Stimulated activated CD8-positive, alpha-beta memory T cell treated with anti-CD3 and anti-CD28 coated beads, Interleukin-4, amount 100 ng/mL, for 1 hour (primary cell): ENCODE measurements at places on chromosomes 11 and 22.

GRCh38 chr22:20926243-20926642, 9.0 kb downstream of the CRKL start:
- no peak for DNase-seq

DNA sequence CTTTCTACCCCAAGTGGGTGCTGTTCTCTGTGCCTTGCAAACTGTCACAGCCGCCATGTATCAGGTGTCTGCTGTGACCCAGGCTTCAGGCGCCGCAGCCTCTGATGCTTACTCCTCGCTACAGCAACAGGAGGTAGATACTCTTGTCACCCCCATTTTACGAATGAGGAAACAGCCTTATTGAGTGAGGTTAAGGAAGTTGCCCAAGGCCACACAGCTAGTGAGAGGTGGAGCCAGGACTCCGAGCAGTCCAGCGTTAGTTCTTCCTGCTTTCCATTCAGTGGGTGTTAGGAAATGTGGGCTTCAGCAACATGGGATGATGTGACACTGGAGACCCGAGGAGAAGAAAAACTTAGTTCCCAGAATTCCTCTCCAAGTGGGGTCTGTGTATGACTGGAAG, 14.3 kb downstream of the RNF215 start:
- DNase-seq, result no peak

GRCh38 chr11:69654660-69655478, 13.9 kb downstream of the CCND1 start:
- no peak for DNase-seq

GRCh38 chr11:122313581-122313980, 197.6 kb upstream of the BLID start:
- no peak for DNase-seq

GRCh38 chr11:77471558-77472193, 2.2 kb downstream of the PAK1 start:
- no peak for DNase-seq

DNA sequence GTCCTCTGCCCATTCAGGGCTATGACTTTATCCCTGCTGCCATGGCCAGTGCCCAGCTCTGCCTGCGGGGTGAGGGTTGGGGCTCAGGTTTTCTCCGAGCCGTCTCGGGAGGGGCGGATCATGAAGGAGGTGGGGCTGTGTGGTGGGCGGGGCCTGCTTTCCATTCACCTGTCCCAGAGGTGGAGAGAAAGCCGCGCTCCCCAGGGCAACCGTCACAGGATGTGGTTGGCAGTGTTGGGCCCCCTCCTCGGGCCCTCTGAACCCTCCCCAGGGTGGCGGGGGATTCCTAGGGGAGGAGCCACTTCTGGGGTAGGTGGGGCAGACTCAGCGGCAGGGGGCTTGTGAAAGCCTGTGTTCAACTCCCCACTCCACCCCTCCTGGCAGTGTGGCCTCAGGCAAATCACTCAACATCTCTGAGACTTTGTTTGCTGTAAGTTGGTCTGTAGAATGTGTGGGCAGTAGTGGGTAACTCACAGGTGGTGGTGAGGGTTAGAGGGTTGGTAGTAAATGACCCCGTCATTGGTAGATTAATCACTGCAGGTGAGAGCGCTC, 50.3 kb downstream of the CD6 start:
- peak; percentile 76 for DNase-seq

DNA sequence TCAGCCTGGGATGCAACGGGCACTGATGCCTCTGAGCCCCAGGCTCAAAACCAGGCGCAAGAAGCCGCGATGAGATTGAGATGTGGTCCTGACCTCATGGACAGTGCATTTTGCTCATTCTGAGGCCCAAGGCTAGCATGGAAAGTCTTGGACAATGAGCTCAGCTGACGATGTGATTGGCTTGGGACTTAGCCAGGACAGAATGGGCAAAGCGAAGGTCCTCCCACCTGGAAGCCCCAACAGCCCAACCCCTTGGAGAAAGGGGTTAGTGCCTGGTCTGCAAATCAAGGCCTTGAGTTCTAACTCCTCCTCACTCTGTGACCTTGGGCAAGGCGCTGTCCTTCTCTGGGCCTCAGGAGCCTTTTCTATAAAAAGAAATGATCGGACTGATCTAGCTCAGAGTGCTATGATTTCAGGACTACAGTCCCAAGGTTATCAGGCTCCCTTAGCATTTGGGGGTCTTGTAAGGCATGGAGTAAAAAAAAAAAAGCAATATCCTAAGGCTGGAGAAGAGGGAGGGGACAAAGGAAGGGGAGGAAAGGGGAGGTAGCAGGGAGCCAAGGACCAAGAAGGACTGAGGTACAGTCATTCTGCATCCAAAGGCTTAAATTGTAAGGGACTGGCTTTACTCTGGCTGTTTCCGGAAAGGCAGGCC, 2.7 kb downstream of the SLC43A3 start:
- DNase-seq, result no peak

DNA sequence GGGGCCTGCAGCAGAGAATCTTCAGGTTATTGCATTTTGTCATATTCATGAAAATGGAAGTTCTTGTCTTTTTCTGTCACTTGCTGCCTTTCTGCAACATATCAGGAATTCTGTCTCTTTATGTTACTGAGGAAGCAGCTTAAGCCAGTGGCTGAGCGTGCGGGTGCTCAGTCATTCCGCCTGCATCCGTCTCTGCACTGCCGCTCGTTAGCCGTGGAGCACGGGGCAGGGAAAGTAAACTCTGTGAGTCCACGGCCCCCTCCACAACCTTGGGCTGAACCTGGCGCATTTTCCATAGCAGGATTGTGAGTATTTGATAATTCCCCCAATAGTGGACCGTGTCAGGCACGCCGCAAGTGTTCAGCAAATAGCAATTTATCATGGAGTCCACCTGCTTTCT, 1007.7 kb downstream of the BRD1 start:
- DNase-seq, result no peak

DNA sequence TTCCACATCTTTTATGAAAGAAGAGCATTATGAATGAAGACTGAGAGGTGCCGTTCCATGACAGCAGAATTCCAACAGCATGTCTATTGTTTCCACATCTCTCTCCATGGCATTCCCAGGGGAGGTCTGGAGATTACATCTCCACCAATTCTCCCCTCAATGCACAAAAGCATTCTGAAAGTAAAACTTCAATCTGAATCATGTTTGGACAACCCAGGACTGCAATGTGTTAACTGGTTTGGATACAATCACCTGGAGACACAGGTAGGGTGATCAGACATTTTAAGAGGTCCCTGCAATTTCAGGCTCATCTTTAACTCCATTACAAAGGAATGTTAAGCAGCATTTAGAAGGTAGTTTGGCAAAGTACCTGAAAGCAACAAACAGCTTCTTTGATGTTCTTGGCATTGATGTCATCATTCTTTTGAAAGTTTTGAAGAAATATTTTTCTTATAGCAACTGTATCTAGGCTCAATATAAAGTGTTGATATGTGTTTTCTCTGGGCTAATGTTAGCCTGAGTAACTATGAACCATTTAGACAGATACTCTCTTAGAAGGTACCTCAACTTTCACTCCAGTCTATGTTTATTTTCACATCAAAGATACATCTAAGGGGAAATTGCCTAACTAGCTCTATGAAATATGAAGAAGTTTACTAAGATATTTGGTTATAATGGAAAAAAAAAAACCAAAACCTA, 181.4 kb upstream of the MTMR2 start:
- DNase-seq, result no peak

GRCh38 chr22:37500745-37501609, 14.8 kb upstream of the MFNG start:
- DNase-seq, result no peak

DNA sequence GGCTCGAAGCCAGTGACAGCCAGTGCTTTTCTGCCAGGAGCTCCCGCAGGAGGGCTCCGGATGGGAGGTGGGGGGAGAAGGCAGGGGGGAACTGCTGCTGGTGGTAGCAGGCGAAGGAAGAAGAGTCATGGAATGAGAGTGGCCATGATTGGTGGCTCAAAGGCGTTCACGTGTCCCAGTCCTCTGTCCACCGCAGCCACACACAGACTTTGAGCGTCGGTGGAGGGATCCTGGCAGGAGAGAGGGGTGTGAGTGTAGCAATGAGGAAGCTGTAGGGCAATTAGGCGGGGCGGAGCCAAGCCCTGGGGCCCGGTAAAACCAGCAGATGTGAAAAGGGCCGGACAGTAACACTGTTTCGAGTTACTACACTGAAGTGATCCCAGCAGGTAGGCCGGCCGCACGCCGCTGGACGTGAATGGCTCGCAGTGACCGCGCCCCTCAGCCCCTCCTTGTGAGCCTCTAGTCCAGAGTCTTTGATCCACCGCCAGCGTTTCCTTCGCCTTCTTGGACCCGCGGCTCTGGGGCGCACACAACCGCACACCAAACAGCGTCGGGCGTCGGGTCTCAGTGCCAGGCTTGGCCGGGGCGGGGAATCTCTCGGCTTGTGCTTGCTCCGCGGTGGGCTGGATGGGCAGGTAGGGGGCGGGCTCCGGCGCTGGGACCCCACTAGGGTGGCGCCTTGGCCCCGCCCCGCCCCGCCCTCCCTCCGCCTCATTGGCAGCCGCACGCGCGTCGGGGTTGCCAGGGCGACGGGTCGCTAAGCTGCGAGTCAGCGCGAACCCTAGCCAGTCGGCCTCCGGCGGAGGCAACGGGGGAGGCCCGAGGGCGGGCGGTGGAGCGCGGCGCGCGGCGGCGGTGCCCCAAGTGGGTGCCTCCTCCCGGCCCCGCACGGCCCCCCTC, at the start of gene LRRC10B:
TSS of gene LRRC10B (plus strand) at position 788 of the 900 bp plus-strand sequence. CDS start 250 bp downstream, outside the sequence.
- DNase-seq, result no peak

- no peak for DNase-seq
Measured at GRCh38 chr22:39177791-39178190, 25.3 kb upstream of the CBX7 start.

- no peak for DNase-seq
Measured at GRCh38 chr11:112167145-112167544, at the start of gene TEX12. Gene TEX12, plus strand, starts transcription at chr11:112167372. Its CDS starts 1,897 bp downstream, at chr11:112169269.

DNA sequence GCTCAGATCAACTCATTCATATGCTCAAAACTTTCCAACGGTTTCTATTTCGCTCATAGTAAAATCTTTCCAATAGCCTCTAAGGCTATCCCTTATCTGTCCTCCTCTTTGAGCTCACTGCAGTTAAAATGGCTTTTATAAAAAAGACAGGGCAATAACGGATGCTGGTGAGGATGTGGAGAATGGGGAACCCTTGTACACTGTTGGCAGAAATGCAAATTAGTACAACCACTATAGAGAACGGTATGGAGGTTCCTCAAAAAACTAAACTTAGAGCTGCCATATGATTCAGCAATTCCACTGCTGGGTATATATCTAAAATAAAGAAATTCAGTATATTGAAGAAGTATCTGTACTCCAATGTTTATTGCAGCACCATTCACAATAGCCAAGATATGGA, 345.6 kb downstream of the DLG2 start:
- no peak for DNase-seq

GRCh38 chr22:47195484-47196165, 433.2 kb downstream of the TBC1D22A start:
- DNase-seq, result no peak

DNA sequence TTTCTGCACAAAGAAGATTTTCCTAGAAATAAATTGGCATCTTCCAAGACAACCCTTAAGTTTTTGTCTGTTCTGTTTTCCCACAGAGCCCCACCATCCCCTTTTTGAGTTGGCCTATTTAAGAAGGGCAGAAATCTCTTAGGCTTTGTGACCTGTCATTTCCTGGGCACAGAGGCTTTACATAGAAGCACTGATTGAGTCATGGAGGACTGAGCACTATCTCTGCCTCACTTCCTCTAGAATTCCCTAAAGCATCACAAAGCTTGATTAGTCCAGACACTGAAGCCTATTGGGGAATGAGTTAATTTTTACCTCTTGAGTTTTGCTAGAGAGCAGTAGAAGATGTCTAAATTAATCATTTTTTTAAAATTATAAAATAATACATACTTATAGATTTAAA, 25.4 kb downstream of the TRIM44 start:
- DNase-seq, result no peak

DNA sequence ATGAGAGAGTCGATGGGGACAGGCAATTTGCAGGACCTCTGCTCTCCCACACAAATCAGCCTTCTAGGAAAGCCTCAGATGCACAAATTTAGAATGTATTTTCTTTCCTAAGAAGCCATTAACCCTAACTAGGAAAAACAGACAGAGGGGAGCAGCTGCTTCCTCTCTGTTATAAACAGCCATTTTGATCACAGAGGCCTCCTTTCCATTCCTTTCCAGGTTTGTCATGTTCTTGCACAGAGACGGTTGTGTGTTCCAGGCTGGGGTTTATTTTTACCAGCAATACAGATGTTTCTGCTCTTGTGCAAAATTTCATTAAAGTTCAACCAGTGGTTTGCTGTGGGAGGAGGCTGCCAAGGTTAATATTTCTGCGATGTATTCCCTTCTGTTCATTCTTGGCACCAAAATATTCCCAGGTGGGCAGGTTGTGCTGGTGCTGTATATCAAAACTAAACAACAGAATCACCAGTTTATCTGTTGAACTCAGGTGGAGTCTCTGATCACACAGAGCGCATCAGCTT, 90.2 kb downstream of the NAV2 start:
- no peak for DNase-seq

- no peak for DNase-seq
Measured at GRCh38 chr11:128926000-128926399, 16.7 kb downstream of the TP53AIP1 start.
